Muscle of leg (tissue), 16 donors: ENCODE measurements at places on chromosomes 5 and 9. TPM values are rescaled to one million over a fixed set of nuclear protein-coding genes. Genes with fewer than 3 reads are reported as not detected.

DNA sequence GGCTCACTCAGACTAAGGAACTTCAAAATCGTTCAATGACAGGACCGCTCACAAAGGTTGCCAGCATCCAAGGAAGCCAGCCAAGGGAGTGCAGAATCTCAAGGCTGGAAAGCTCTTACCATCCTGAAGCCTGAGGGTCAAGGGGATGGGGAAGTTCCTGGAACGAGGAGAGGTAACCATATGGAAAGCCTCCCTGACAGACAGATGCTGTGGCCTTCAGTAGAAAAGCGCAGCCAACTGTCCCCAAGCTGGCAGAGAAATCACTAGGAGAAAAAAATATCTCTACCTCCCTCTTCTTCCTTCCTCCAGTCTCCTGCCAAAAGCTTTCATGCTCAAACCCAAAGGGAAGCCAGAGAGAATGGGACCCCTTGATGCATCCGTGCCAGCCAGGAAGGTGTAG, 90.5 kb upstream of the RANBP3L start:
- DNase-seq, result peak; percentile 11

- no peak for DNase-seq
Observed at GRCh38 chr9:37542488-37542887, 33.7 kb downstream of the FBXO10 start.

GRCh38 chr5:65137631-65138030, 344.1 kb downstream of the ADAMTS6 start:
- peak; percentile 16 for DNase-seq

DNA sequence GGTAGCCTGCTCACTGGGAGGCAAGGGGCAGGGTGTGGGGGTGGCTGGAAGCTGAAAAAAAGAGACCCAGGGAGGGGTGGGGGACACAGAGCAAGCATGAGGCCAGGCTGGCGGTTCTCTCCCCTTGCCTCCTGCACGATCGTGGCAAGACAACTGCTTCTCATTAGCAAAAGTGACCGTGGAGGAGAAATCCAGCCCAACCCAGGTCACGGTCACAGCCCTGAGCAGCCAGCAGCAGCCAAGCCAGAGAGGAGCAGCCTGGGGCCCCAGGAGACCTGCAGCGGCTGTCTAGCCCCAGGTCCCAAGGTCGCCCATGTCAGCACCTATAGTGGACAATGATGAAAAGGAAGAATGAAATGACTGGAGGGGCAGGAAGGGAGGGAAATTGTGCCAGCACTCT, 89.1 kb downstream of the NRG2 start:
- DNase-seq, result no peak

DNA sequence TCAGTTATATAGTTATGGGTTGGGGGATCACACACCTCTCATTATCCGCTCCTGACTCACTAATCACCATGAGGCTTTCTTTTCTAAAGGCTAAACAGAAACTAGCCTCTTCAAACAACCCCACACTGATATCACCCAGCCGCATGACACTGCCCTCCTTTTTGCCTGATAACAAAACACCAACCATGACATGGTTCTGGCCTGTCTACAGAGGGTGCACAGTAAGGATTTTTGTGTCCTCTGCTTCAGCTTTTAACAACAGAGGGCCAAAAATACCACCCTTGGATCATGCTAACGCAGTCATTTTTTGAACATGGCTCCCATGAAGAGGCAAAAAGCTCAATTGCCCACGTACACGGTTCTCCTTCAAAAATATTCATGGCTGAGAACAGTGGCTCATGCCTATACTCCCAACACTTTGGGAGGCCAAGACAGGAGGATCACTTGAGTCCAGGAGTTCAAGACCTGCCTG, 4.0 kb downstream of the CMBL start:
- DNase-seq, result no peak

GRCh38 chr9:126298063-126298801, 28.4 kb upstream of the MVB12B start:
- DNase-seq, result peak; percentile 83

DNA sequence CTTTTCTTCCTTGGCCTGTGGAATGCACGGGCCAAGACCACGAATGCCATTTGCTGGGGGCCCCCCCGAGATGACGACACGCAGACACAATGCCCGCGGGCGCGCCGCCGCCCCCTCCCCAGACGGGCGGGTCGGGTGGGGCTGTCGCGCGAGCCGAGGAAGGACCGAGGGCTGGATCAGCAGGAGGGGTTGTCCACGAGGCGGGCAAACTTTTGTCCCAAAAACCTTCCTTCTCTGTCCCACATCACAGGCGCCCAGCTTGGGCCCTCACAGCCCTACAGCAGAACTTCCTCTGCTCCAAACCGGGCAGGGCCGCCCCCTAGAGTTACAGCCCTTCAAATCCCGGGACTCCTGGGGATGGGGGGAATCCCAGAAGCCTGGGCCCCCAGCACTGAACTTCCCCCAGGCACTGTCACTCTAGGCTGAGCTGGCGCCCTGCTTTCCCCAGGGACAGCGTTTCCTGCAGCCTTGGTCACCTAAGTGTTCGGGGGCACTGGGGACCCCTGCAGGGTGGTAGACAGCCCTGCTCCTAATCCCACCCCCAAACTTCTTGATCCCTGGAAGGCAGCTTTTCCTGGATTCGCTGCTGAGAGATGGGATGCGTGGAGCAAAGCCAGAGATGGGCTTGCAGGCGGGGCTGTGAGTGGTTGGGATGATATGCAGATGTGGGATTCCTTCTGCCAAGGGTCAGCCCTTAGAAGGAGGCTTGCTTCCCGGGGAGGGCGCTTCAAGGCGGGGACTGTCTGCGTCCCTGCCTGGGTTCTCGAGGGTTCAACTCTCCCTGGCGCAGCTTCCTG, 980 bp downstream of the COL5A1 start:
- DNase-seq, result peak; percentile 92

GRCh38 chr9:125260561-125260960, 1.1 kb upstream of the GAPVD1 start:
- peak; percentile 58 for DNase-seq

DNA sequence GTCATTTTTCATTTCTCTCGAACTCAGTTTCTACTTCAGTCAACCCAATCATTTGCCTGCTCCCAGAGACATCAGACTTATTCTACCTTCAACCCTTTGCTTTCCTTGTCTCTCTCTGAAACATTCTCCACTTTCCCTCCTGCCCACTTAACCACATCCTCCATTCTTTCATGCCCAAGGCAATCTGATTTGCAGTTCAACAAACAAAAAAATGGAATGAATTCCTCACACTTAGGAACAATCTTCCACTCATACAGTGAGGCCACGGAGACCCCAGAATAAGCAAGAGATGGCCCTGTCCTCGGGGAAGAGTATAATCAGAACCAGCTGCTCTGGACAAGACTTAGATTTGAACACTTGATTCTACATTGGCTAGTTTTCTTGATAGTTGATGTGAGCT, 180.5 kb downstream of the RFK start:
- no peak for DNase-seq

GRCh38 chr9:109020581-109021511, 7.5 kb upstream of the CTNNAL1 start:
- DNase-seq, result no peak

- peak; percentile 30 for DNase-seq
Observed at GRCh38 chr5:58649716-58650115, 66.8 kb downstream of the RAB3C start.

DNA sequence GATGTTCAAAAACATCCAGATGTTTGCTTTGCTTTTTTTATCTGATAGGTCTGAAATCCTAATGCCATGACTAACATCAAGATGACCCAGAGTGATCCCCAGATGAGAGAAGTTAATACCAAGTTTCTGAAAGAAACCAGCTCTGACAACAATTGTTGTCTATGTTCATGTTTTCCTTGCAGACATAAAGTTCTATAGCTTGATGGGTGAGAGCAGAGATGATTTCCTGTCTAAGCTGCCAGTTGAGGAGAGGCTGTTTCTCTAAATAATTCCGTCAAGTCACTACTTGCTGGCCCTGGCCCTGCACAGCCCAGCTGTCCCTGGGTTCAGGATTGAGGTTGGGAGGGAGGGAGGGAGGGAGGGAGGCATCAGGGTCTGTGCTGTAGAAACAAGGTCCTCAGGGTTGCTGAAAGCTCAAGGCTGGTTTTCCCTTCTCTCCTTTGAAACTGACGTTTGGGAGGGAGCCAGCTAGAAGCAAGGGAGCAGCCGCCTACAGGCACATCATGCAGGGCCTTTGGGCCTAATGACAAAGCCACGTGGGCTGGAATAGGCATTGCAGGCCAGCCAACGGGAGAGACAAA, 3.9 kb downstream of the SPARC start:
- peak; percentile 77 for DNase-seq

- no peak for DNase-seq
Observed at GRCh38 chr9:113934167-113934828, 58.2 kb downstream of the ZNF618 start.

GRCh38 chr9:113484258-113484730, 20.8 kb downstream of the RGS3 start:
- no peak for DNase-seq

- DNase-seq, result peak; percentile 68
Observed at GRCh38 chr9:100324594-100325200, 28.0 kb downstream of the TEX10 start.

DNA sequence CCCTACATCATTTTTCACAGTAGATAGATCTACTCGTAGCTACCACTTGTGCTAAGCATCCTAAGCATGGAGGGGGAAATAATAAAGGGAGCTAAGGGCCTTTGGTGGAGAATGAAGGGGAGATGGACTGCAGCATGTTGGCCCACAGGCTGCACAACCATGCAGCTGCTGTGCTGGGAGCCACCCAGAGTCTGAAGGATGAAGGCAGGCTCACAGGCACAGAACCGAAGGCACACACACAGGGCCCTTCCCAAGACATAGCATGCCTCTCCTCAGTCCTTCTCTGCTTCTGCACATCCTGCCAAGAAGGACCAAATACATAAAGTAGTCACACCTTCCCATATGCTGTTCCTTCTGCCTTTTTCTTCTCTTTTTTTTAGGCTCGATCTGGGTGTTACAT, 6.6 kb downstream of the FAM193B start:
- no peak for DNase-seq

GRCh38 chr5:6831678-6832671, 118.7 kb downstream of the TENT4A start:
- DNase-seq, result no peak

GRCh38 chr5:118924006-118924389, 64.3 kb downstream of the DTWD2 start:
- no peak for DNase-seq

The TBCA gene
- polyA plus RNA-seq, result 299 TPM

The FOXD4L3 gene
- 0.23 TPM for polyA plus RNA-seq

The INSL6 gene
- polyA plus RNA-seq, result not detected

The PCDHGB3 gene
- 1.3 TPM for polyA plus RNA-seq

The CCDC112 gene
- 10.4 TPM for polyA plus RNA-seq

The CNTFR gene
- polyA plus RNA-seq, result 72.4 TPM

The NR5A1 gene
- polyA plus RNA-seq, result not detected

The WNK2 gene
- 20.7 TPM for polyA plus RNA-seq

The PTTG1 gene
- polyA plus RNA-seq, result 45.5 TPM

The PSD2 gene
- 0.38 TPM for polyA plus RNA-seq
